Activated CD4-positive, alpha-beta T cell treated with anti-CD3 and anti-CD28 coated beads for 24 hours (primary cell): ENCODE measurements at places on chromosomes 7 and 10.
A peak's percentile ranks its signal among the peaks of the same experiment; 100 is the strongest.

DNA sequence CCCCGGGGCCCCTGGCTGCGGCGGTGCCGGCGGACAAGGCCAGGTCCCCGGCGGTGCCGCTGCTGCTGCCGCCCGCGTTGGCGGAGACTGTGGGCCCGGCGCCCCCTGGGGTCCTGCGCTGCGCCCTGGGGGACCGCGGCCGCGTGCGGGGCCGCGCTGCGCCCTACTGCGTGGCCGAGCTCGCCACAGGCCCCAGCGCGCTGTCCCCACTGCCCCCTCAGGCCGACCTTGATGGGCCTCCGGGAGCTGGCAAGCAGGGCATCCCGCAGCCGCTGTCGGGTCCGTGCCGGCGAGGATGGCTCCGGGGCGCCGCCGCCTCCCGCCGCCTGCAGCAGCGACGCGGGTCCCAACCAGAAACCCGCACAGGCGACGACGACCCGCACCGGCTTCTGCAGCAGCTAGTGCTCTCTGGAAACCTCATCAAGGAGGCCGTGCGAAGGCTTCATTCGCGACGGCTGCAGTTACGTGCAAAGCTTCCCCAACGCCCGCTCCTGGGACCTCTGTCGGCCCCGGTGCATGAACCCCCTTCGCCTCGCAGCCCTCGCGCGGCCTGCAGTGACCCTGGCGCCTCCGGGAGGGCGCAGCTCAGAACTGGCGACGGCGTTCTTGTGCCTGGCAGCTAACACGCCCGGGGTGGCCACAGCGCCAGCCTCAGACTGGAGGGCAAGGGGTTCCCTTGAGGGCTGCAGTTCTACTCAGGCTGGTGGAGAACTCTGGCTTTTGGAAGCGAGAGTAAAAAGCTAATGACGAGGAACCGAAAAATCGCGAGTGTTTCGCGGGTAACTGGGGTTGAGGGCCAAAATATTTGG is 804 bp downstream of the FRAT1 start:
- peak; percentile 37 for DNase-seq

DNA sequence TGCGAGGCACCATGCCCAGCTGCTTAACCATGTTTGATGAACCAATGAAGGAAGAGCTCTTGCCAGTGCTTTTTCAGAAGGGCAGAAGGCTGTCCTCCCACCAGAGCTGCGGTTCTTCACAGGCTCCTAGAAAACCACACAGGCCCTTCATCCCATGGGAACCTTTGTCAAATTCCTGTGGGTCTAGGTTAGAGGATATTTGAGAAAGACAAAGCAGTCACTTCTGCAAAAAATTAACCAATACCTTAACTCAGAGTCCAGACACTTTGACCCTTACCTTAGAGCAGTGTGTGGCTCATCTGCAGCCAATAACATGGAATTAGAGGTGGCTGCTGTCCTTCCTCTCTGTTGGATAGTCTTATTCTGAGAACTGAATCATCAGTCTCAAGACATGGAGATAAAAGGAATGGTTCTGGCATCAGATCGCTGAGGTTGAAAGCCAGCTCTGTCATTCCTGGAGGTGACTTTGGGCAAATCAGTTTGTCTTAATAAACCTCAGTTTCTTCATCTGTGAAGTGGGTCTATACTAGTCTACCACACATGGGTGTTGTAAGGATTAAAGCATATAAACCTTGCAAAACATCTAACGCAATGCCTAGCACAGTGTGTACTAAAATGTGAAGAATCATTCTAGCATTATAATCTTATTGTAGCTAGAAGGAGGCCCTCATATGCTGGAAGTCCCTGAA is 65.1 kb upstream of the PIP4K2A start:
- no peak for DNase-seq

- no peak for DNase-seq
These were observed 8.8 kb upstream of the ZC3HAV1 start for GRCh38 chr7:139118234-139118804.

DNA sequence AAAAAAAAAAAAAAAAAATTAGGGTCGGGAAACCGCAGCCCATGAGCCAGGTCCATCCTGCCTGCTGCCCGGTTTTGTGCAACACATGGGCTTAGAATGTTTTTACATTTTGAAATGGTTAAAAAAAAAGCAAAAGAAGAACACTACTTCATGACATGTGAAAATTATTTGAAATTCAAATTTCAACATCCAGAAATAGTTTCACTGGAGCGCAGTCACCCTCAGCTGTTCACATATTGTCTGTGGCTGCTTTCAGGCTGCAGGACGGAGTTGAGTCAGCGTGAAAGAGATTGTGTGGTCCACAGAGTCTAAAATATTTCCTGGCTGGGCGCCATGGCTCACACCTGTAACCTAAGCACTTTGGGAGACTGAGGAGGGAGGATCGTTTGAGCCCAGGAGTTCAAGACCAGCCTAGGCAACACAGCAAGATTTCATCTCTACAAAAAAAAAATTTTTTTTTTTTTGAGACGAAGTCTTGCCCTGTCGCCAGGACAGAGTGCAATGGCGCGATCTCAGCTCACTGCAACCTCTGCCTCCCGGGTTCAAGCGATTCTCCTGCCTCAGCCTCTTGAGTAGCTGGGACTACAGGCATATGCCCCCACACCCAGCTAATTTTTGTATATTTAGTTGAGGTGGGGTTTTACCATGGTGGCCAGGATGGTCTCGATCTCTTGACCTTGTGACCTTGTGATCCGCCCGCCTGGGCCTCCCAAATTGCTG is 63.9 kb upstream of the ECHDC3 start:
- DNase-seq = no peak

- no peak for DNase-seq
These were observed 28.2 kb upstream of the SEMA3D start for GRCh38 chr7:85215098-85215497.

- no peak for DNase-seq
These were observed 139.9 kb upstream of the ZNF438 start for GRCh38 chr10:31171402-31172083.

DNA sequence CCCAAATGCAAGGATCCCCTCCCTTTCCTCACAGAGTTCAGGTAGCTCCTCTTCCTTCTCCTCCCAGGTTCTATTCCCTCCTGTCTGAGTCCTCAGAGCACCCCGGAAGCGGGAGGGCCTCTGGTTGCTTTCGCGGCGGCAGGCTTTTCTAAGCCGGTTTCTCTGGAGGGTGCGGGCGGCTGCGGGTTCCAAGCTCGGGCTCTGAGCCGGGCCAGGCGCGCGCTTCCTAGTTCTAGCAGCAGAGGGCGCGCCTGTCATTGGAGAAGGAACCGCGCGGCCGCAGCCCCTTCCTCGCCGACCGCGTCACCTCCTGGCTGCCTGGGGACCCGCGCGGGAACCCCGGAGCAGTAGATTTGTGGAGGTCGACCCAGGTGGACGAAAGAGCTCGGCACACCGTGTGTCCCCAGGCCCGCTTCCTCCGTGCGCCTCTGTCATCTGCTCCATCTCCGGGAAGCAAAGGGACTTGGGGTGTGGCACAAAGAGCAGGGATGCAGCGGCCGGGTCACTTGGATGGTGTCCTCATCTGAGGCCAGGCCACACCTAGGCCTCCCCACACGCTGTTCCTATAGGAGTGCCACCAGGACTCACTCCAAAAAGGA is 389.0 kb upstream of the PODXL start:
- peak; percentile 10 for DNase-seq

DNA sequence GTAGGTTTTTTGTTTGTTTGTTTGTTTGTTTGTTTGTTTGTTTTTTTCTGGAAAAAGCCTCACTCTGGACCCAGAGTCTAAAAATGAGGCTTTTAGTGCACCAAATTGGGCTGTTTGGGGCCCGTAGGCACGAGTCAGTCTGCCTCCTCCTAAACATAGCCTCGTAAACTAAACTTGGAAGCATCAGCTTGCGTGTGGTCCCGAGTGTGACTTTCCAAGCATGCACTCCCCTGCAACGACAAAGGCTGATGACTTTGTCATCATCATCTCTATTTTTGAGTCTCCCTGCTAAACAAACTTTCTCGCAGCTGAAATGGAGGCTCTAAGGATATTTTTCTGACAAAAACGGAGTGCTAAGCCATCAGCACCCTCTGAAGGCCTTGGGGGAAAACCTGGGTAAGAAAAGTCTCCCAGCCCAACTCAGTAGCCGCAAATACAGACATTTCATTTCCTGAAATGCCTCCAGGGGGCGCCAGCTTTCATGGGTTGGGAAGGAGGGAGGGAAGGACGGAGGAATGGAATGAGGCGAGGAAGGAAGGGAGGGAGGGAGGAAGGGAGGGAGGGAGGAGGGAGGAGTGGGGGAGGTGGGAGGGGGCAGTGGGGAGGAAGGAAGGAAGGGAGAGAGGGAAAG is 245.9 kb downstream of the KCNMA1 start:
- DNase-seq = no peak
